ENCODE measurements at places on chromosomes 3 and 15. TPM values are rescaled to one million over a fixed set of nuclear protein-coding genes. Genes with fewer than 3 reads are reported as not detected.
A peak's percentile ranks its signal among the peaks of the same experiment; 100 is the strongest.

DNA sequence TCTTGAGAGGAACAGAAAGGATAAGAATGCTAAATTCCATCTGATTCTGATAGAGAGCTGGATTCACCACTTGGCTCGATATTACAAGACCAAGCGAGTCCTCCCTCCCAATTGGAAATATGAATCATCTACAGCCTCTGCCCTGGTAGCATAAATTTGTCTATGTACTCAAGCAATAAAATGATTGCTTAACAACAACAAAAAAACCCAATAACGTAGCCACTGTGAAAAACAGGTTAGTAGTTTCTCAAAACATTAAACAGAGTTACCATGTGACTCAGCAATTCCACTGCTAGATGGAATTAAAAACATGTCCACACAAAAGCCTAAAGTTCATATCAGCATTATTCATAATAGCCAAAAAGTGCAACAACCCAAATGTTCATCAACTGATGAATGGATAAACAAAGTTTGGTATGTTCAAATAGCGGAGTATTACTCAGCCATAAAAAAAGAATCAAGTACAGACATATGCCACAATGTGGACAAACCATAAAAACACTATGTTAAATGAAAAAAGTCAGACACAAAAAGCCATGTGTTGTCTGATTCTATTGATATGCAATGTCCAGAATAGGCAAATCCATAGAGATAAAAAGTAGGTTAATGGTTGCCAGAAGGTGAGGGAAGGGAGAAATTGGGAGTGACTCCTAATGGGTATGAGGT lies 16.8 kb downstream of the BCL2L10 start:
- no peak overlapping the region for H3K27ac ChIP-seq
- no peak for DNase-seq
- H3K36me3 ChIP-seq = no peaks in the 10 kb centered on the region
- H3K4me3 ChIP-seq = no peak overlapping the region

- no peaks in the 10 kb centered on the region for H3K4me1 ChIP-seq
- no peaks in the 10 kb centered on the region for H3K27me3 ChIP-seq
- no peak overlapping the region for H3K27ac ChIP-seq
- peak; percentile 45 for DNase-seq
- H3K4me3 ChIP-seq = no peak overlapping the region
- no peaks in the 10 kb centered on the region for H3K36me3 ChIP-seq
Measured at GRCh38 chr15:56821721-56822425, 88.6 kb upstream of the ZNF280D start.

DNA sequence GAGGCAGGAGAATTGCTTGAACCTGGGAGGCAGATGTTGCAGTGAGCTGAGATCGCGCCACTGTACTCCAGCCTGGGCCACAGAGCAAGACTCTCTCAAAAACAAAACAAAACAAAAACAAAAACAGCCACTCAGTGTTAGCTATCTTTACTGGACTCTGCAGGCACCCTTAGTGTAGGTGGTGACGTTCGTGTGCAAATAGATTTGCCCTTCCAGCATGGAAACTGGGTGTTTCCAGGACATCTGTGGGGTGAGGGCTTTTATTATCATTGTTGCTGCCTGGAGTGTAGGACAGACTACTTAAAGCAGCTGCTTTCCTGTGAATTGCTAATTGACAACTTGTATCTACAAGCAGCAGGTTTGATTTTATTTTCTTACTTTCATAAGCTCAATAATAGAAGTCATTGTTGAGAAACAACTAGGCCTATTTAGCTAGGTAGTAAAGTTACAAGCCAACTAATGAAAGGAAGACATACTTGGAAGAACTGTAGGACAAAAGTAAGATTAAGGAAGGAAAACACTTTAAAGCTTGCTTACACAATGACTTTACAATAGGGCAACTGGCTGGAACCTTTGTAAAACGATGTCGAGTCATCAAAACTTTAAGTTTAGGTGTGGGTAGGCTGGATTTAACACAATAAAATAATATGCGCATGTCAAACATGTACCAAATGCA lies 25.4 kb upstream of the SPPL2A start:
- no peaks in the 10 kb centered on the region for H3K36me3 ChIP-seq
- H3K27me3 ChIP-seq = no peaks in the 10 kb centered on the region
- H3K4me1 ChIP-seq = no peaks in the 10 kb centered on the region
- no peak overlapping the region for H3K4me3 ChIP-seq
- H3K27ac ChIP-seq = no peak overlapping the region

- H3K36me3 ChIP-seq = no peaks in the 10 kb centered on the region
- H3K4me1 ChIP-seq = no peaks in the 10 kb centered on the region
- no peak overlapping the region for H3K27ac ChIP-seq
- DNase-seq = no peak
- no peak overlapping the region for H3K4me3 ChIP-seq
Measured at GRCh38 chr3:181252631-181253030, 263.1 kb upstream of the DNAJC19 start.

GRCh38 chr3:159273608-159274007 lies 471.8 kb downstream of the MFSD1 start:
- no peaks in the 10 kb centered on the region for H3K36me3 ChIP-seq
- DNase-seq = no peak
- peaks cover 5% of the 10 kb centered on the region for H3K27me3 ChIP-seq
- H3K4me3 ChIP-seq = no peak overlapping the region

DNA sequence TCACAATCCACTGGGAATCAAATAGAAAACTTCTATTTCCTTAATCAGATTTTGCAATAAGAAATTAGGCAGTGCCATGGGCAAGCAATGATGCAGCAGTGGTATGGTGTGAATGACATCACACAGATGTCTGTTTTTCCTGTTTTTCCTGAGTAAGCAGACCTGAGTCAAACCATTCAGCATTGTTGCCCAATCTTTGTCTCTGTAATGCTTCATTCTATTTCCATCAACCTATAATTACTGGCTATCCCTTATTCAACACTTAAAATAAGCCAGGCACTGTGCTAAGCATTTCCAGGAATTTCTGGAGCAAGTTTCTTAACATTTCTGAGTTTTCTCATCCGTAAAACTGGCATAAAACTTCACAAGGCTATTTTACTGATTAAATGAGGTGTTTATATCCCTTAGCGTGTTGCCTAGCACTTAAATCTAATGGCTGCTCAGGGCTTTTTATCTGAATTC lies 11.3 kb upstream of the OXSR1 start:
- H3K36me3 ChIP-seq = no peaks in the 10 kb centered on the region
- no peak for DNase-seq
- no peak overlapping the region for H3K27ac ChIP-seq
- H3K27me3 ChIP-seq = no peaks in the 10 kb centered on the region

The LRRC31 gene
- not detected for total RNA-seq

Measured in pancreas (tissue), 10 donors.